ENCODE measurements at places on chromosomes 13 and 19.
A peak's percentile ranks its signal among the peaks of the same experiment; 100 is the strongest.

DNA sequence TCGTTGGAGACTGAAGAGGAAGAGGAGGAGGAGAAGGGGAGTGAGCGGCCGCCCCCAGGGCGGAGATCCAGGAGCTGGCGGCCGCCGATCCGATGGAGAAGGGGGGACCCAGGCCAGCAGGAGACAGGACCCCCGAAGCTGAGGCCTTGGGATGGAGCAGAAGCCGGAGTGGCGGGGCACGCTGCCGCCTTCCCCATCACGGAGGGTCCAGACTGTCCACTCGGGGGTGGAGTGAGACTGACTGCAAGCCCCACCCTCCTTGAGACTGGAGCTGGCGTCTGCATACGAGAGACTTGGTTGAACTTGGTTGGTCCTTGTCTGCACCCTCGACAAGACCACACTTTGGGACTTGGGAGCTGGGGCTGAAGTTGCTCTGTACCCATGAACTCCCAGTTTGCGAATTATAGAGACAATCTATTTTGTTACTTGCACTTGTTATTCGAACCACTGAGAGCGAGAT lies 1.8 kb downstream of the GADD45B start:
- DNase-seq, result no peak

GRCh38 chr19:23882493-23882892 lies 32.2 kb upstream of the ZNF726 start:
- DNase-seq, result no peak

- DNase-seq, result no peak
Observed at GRCh38 chr13:48626726-48627451, 26.8 kb upstream of the CYSLTR2 start.

- no peak for DNase-seq
Observed at GRCh38 chr13:77507931-77508776, 27.4 kb upstream of the SCEL start.

DNA sequence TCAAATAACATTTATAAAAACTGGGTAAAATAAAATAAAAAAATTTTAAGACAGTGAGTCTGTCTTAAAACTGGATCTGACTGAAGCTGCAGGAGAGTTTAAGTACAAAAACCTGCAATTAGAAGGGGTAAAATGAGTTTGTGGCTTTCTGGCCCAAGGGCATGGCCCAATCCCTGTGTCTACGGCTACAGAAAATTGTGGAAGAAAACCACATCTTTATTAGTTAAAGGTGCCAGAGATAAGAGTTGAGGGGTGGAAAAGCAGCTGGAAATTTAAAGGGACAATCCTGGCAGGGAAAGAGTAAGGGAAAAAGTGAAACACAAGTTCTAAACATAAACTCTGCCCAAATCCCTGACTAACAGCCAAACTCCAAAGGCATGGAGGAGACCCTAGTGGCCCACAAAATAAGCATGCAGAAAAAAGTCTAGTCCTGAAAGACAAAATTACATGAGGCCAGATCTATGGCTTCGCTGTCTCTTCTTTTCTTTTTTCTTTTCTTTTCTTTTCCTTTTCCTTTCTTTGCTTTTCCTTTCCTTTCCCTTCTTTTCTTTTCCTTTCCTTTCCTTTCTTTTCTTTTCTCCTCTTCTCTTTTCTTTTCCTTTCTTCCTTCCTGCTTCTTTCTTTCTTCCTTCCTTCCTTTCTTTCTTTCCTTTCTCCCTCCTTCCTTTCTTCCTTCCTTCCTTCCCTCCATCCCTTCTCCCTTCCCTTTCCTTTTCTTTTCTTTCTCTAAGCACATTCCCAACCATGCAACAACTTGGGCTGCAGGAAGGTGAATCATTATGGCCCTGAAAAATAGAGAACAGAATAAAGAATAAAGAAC lies 23.5 kb upstream of the DLEU7 start:
- no peak for DNase-seq

- no peak for DNase-seq
Observed at GRCh38 chr19:9075064-9075949, 11.6 kb upstream of the OR1M1 start.

DNA sequence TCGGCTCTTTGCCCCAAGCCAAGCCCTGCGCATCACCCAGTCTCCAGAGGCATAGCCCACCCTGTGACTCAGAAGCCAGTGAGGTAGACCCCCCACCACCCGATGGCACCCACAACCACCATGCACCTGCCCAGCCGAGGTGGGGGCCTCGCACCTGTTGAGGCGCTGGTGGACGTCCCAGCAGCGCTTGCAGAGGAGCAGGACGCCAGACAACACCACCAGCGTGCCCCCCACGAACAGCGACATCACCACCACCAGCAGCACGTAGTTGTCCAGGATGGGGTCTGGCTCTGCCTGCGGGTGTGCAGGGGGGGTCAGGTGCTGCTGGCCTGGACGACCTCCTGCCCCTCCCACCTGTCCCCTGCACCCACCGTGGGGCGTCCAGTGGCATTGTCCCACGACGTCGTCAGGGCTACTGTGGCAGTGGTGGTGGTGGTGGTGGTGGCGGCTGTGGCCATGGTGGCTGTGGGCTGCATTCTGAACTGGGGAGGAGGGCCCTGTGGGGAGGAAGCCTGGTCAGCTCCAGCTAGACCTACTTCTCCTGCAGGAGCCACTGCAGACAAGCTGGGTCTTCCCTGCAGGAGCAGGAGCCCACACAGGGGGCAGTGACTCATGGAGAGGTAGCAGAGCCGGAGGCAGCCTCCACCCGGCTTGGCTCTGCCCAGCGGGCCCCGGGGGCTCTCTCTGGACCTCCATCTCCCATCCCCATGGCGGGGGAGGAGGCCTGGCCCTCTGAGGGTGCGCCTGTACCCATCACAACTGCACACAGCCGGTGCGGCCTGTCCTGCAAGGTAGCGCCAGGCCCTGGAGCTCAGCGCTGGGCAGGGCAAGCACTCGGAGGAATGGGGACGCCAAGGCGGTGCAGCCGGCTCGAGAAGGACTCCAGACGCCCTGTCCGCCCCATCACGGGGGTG lies 1.9 kb downstream of the CBARP start:
- DNase-seq, result no peak

GRCh38 chr19:30688696-30689095 lies 316.5 kb downstream of the ZNF536 start:
- no peak for DNase-seq

- DNase-seq, result no peak
Observed at GRCh38 chr13:98206946-98207345, 29.9 kb upstream of the RNF113B start.

DNA sequence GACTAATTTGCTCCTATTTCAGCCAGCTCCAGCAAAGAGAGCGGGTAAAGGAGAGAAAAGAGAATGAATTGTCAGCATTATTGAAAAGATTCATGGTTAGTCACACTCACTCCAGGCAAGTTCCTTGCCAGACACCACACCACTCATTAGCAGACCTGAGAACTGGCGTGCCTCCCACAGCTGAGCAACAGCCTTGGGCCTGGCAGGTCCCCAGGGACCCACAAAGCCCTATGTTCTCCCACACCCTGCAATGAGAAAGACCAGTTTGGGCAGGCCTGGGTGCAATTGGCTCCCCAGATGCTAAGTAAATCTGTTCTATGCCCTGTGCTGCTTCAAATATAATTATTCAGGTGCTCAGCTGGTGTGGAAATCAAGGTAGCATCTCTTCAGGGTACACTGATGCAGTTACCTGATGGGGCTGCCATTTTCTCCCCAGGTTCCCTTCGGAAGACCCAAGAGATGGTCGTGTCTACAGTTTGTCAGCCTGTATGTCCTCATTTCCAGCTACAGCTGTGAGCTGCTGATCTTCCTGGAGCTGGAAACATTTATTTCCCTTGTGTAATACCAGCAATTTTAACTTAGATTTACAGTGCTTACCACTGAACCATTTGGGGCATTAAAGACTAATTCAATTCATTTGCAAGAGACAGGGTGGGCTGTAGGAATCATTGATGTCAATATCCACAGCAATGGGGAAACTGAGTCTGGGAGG lies 405.0 kb downstream of the COG6 start:
- DNase-seq, result no peak

- DNase-seq, result no peak
Observed at GRCh38 chr13:27311518-27312210, 41.0 kb downstream of the RASL11A start.

- DNase-seq, result no peak
Observed at GRCh38 chr13:91714855-91715254, 316.4 kb downstream of the GPC5 start.

DNA sequence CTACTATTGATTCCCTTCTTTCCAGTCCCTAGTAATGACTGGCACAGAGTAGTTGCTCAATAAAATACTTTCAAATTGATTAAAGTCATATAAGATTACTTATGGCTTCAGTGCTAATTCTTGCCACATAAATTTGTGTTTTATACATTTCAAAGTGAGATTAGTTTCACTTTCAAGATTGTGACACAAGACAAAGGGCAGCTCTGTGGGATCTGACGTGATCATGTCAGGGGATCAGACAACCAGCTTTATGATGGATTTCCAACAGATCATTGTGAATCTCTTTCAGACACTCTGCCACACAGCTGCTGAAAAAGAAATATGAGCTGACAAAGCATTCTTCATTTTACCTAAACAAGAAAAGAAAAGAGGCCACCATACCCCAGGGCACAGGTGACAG lies 73.4 kb upstream of the POMP start:
- DNase-seq, result no peak

DNA sequence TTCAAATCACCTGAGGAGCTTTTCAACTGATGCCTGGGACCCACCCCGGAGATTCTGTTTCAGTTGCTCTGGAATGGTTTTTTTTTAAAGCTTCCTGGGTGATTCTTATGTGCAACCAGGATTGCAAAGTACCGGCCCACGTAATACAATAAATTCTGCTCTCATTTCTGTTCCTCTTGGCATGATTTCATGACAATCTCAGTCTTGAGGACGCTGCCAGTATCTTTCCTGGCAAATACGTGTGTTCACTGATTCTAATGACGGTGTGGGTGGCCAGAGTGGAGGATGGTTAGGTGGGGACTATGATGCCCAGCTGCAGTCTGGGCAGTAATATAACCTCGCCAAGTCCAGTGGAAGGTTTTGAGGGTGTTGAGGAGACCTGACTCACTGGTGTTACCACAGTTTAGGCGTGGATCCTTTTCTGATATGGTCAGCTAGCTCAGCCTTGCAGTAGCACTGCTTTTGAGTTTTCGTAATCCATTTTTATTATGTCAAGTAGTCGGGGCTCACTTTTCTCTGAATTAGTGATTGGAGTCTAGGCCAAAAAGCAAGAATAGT lies 49.4 kb downstream of the FAM124A start:
- no peak for DNase-seq

DNA sequence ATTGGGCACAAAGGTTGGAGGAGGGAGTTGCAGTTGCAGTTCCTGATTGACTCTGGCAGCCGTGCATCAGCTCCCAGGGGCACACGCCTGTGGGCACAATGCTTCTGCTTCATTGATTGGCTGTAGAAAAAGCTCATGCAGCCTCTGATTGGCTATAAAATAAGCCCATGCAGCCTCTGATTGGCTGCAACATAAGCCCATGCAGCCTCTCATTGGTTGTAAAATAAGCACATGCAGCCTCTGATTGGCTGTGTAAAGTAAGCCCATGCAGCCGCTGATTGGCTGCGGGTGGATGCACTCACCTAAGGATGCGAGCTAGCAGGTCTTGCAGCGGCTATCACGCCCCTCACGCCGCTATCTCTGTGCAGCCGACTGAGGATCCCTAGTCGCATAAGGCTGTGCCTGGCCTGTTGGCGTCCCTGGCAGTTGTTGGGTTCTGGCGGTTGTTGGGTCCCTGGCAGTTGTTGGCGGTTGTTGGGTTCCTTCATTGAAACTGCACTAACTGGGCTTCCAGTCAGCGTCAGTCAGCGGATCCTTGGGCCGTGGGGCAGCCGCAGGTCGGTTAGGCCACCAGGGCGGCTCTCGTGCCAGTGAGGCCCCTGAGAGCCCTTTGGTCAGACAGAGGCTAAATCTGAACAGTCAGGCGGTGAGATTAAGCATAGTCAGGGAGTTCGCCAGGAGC lies at the start of gene SIGLECL1:
SIGLECL1 (plus strand) TSS at position 295 of the 682 bp plus-strand sequence. CDS start 12,993 bp downstream, outside the sequence.
- no peak for DNase-seq

- DNase-seq, result no peak
Observed at GRCh38 chr19:46689358-46689757, 27.6 kb downstream of the PRKD2 start.

- no peak for DNase-seq
Observed at GRCh38 chr13:23627410-23627809, 57.2 kb downstream of the TNFRSF19 start.

DNA sequence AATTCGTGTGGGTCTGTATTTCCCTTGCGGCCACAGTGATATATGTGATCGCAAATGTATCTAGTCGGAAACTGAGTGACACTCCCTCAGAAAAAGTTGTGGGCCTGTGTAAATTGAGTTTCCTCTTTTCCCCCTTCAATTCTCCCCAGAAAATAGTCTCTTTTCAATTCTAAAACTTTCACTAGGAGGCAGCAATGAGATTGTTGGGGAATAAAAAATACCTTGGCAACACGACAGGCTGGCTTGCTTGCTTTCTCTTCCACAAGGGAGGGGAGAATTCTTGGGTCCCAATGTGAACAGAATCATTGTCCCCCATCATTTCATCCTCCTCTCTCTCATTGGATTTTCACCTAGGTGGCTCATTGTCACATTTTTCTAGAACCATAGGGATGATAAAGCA lies 3.7 kb upstream of the SOX21 start:
- no peak for DNase-seq

- DNase-seq, result no peak
Observed at GRCh38 chr13:94269557-94269956, 209.9 kb downstream of the DCT start.

DNA sequence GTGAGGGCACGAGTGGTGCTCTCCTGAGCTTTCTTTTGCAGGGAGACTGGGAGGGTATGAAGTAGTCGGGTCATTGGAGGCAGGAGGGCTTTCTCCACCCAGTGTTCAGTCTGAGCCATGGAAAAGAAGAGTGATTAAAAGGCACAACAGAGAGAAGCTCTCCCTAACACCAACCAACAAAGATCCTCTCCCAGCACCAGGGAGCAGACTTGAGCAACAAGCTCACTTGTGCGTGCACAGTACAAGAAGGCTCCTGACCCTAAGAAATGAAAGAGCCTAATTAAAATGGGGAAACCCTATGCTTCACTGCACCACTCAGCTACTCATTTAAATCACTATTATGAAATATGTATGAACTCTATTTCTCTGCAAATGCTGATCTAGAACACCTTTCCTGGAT lies 276.3 kb upstream of the SOX21 start:
- no peak for DNase-seq

GRCh38 chr13:59425211-59425741 lies 738.5 kb downstream of the DIAPH3 start:
- DNase-seq, result no peak

- DNase-seq, result peak; percentile 23
Observed at GRCh38 chr19:18785179-18786124, 5.7 kb downstream of the COMP start.

GRCh38 chr13:27304099-27304498 lies 33.5 kb downstream of the RASL11A start:
- DNase-seq, result no peak
